ENCODE measurements at places on chromosomes 12 and 14.

DNA sequence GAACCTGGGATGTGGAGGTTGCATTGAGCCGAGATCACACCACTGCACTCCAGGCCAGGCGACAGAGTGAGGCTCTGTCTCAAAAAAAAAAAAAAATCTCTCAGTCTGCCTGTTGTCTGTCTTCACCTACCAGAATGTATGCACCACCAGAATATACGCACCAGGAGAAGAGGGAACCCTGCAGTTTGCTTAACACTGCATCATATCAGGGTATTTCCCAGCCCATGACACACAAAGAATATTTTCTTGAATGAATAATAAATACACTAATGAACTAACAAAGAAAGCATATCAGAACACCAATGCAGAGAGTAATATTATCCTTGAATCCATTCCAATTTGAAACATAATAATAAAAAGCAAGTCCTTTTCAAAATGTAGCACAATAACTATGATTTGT is 44.2 kb upstream of the FOXN3 start:
- no peak for DNase-seq

- DNase-seq = no peak
Observed at GRCh38 chr14:74695406-74695805, 17.5 kb downstream of the AREL1 start.

DNA sequence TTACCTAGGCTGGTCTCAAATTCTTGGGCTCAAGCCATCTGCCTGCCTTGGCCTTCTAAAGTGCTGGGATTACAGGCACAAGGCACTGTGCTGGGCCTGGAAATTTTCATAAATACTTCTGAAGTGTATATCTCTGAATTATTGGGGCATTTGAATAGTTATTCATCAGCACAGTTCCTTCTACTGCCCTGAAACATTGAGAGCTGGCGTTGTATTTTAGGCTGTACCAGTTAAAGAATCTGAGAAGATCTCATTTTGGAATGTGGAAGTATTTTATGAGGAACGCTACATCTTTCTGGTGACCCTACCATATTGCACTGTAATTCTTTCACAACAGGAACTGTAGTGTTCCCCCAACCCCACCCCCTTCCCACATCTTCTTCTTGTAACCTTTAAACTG is 349.0 kb upstream of the RGS6 start:
- DNase-seq = no peak

GRCh38 chr12:65962036-65962430 is 137.8 kb downstream of the HMGA2 start:
- DNase-seq = no peak

- no peak for DNase-seq
Observed at GRCh38 chr12:78210506-78210860, 379.8 kb downstream of the NAV3 start.

DNA sequence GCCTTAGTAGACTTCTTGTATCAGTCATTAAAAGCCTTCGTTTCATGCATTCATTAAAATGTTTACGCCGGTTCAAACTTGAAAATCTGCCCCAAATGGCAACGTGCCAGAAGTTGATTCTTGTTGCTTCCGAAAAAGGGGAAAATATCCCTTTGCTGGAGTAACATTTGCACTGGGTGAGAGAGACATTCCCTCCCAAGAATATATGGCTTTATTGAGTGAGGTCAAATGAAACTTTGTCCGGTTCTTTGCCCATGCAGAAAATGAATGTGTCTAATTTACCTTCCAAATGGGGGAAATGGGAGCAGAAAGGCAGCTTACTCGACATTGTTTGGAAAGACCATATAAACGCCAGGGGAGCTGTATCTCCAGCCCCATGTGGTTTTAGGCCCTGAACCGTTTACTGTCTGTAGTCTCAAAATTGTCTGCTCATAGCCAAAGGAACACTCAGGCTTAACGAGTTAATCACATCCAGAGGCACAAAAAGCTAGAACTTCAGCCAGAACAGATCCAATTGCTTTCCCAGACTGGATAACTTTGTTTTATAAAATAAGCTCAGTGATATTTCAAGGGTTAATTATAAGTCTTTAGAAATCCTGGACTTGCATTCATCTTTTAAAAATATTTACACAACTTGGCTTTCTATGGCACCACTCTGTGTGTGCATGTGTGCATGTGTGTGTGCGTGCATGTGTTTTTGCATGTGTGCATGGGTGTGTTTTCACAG is 2.9 kb upstream of the EMP1 start:
- no peak for DNase-seq
